ENCODE measurements at places on chromosomes 13 and 19.

DNA sequence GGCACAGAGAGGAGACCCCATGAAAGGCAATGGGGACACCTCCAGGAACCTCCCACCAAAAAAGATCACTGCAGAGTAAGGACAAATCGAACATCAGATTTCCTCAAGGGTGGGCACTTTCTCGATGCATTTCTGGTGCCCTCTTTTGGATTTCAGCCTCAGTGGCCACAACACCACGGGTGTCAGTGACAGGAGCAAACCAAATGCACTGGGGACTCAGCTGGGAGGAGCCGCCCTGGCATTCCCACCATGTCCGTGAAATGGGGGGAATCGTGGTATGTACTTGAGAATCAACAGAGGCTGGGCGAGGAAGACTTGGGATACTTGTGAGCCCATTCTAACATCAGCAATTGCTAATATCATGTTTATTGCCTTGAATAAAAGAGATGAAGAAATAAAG lies 16.3 kb downstream of the FAM187B start:
- no peak for DNase-seq

GRCh38 chr19:47049307-47049700 lies 880 bp upstream of the TMEM160 start:
- DNase-seq, result no peak

DNA sequence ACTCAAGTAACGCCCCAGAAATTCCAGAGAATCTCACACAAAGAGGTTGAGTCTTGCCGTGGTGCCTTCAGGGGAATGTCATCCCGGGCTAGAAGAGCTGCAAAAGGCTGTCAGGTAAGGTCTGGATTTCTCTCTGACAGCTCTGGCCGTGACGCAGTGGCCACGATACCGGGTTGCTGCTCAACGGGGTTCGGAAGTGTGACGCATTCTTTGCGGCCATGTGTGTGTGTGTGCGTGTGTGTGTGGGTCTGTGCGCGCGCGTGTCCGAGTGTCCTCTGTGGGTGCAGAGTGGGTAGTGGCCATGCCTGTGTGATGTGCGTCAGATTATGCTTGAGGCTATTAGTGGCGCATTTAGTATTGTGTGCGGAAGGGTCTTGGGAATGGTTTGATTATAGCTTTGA lies 306 bp downstream of the ZNF540 start:
- DNase-seq, result no peak

DNA sequence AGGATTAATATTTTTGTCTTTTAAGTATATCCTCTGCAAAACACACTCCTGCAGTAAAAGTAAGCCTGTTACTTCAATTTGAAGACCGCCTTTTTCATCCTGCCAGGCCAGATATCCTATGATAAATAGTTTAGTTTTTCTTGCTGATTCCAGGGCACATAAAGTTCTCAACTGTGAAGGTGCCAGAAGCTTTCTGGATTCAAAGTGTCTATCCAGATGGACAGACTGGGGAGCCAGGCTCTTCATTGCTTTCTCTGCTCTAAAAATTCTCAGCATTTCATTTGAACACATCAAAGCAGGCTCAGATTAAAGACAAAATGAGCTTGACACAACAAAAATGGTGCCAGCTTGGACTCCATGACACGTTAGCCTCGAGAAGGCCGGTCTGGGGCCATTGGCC lies 53.6 kb upstream of the UBL3 start:
- DNase-seq, result no peak

DNA sequence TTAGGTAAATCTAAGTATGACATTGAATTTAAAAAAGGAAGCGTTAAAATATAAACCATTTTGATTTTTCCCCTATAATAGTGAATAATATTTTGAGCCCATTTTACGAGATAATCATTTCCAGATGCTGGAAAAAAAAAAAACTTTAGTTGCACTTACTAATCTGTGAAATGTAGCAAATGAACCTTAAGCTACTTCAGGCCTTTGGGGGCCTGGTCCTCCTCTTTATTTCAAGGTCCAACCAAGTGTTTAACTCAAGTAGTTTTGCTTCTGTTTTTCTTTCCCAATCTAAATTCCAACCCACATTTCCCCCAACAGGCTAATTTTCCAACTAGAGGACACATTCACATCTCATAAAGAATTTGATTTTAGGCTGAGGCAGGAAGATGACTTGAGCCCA lies 101.2 kb downstream of the TNFRSF19 start:
- no peak for DNase-seq

DNA sequence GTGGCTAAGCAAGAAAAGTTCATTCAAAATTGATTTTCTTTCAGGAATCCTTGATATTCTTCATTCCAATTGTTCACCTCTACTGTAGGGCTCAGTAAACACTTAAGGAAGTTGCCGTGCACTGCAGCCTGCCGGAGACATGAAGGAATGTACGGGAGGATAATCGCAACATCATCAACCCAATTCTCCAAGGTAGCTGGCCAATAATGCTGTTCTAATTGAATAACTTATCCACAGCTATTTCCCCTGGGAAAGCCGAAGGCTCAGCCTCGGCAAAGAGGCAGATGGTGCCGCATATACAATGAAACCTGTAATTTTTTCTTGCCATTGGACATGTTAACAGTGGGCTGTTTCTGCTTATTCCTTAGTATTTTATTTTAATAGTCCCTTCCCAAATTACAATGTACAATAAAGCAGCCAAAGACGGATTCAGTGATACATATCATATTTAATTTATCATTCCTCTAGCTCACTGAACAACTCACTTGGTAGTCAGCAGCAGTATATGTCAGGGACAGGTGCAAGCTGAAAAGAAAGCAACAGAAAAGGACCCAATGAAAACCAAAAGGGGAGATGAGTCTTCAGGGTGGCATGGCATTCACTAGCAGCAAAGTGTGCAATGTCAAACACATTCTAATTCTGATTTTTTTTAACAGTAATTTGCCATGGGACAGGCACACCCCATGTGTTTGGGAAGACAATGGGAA lies 420.5 kb upstream of the KLF12 start:
- DNase-seq, result no peak

GRCh38 chr19:7434391-7434790 lies 54.4 kb downstream of the PEX11G start:
- DNase-seq, result no peak

DNA sequence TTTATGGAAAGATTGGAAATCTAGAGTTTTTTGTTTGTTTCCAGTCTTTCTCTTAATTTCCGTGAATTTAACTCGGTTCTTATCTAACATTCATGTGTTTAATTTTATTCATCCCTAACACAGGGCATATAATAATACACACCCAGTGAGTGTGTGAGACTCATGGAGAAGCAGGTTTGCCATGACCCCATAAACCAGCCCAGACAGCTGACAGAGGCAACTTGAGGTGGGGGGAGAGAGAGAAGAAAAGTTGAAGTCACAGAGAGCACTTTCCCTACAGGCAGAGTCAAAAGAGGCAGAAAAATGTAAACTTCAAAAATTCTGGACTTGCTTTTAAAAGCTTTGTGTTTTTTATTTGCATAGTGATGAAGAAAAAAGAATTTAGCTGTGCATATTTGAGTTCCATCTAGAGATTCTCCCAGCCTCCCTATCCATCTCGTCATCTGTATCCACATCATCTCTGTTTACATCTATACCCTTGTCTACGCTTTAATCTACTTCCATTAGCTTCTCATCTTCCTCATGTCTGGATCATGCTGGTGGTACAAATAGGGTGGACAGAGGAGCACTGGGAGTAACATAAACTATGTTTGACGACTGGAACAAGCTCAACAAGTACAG lies 60.2 kb downstream of the THSD1 start:
- no peak for DNase-seq

DNA sequence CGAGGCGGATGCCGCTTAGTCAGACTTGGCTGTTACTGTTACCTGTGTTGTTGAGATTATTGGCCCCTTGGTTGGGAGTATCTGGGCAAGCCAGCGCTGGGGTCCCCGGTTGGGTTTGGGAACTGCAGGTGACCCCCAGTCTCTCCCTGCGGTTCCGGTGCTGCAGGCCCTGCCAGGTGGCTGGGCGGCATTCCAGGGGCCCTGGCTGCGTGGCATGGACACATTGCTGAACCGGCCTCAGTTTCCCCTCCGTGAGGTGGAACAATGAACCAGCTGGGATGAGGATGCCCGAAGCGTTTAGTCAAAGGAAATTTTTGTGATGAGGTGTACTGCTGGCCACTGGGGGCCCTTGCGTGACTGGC lies 538 bp downstream of the B3GNT3 start:
- no peak for DNase-seq

- DNase-seq, result no peak
Measured at GRCh38 chr19:18464646-18465045, 26.7 kb upstream of the ISYNA1 start.

GRCh38 chr19:35140962-35141836 lies 1.9 kb upstream of the FXYD7 start:
- DNase-seq, result peak; percentile 89

- no peak for DNase-seq
Measured at GRCh38 chr19:1989513-1990229, 25.8 kb downstream of the BTBD2 start.

- no peak for DNase-seq
Measured at GRCh38 chr19:18697680-18698079, 14.2 kb downstream of the CRTC1 start.

DNA sequence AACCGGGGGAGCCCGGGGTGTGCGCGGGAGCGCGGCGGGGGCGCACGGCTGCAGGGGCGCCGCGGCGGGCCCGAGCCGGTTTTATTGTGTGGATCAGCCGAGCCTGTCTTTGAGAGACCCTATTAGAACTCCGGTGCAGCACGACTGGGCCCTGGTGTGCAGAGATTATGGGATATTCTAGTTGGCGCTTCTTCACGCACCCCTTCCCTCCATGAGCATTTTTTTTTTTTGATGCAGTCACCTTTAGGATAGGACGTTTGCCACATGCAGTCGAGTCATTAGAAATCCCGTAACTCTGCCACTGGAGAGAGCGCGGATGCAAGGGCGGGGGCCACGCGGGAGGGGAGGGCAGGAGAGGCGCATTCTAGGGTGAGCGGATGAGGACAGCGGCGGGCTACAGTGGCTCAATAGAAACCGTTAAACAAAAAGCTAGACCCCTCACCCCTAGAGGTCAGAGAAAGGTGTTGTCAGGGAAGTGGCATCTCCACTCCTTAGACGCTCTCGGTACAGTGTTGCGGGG lies 3.7 kb downstream of the FGF9 start:
- DNase-seq, result no peak

DNA sequence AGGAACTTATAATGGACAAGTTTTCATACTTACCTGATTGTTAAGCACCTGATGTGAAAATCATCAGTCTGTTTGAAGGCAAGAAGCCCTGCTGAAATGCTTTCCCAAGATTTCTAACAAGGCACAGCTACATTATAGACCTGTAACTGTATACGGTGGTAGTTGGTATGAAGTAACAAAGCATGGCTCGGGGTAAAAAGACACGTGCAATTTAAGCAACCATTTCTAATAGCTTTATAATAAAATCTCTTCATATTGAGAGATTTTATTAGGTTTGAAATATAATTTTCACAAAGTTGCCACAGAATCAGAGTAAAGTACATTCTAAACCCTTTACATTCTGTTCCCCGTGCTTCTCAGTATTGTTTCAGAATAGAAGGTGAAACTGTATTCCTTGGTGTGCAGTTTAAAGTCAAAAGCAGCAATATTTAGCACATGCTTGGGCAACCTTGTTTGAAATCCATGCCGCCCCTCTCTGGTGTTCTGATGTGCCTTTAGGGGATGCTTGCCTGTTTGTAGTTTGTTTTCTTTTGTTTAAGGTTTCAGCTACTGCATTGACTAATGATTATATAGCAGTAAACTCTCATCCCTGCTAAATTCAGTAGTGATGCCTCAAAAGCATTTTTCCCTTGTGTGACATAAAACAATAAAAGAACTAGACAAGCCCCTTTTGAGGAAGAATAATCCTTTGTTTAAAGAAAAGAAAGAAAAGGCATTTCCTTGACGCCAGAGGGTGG lies 125.2 kb upstream of the OBI1 start:
- DNase-seq, result no peak

DNA sequence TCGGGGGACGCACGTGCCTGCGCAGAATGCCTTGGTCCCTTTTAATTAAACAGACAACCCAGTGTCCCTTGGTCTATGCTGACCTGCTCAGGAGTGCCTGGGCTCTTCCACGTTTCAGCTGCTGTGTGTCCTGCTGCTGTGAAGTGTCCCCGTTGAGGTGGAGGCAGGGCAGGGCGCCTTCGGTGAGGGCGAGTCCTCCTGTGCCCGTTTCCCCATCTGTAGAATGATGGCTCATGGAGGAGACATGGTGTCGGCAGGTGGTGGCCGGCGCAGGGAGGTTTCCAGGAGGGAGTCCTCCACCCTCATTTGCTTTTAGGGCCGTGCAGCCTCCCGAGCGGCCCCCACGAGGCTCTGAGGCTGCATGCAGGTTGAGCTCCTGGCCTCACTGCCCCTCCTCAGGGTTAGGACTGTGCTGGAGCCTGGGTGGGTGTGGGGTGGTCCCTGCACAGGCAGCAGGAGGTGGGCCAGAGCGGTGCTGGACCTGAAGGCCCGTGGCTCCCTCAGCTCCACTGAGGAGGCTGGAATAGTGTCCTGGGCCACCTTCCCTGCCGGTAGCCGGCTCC lies 8.8 kb downstream of the STK11 start:
- no peak for DNase-seq

DNA sequence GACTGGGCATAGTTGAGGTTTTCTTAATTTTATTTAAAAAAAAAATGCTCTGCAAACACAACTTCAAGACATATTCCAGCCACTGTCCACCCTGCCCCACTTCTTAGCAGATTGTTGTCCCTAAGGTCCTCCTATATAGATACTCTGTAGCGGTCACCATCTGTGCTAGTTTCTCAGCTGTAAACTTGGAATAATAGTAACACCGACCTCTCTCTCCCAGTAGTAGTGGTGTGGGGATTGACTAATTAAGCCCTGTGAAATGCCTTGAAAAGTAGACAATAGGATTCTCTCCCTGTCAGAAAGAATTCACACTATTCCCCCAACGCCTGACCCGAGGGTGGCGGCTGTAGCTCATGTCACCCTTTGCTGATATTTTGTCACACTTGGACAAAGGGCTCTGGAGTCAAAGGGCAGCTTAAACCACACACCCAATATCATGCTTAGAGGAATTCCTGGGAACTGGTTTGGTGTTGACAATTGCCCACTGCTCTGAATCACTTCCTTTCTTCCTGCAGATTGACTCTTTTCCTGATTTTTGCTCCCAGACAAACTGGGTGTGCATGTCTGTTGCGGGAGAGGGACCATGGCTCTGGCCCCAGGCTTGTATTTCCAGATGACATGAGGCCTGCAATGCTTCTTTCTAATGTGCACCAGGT lies 9.2 kb upstream of the SERP2 start:
- no peak for DNase-seq

- peak; percentile 34 for DNase-seq
Measured at GRCh38 chr19:31185261-31185660, 164.0 kb downstream of the TSHZ3 start.

DNA sequence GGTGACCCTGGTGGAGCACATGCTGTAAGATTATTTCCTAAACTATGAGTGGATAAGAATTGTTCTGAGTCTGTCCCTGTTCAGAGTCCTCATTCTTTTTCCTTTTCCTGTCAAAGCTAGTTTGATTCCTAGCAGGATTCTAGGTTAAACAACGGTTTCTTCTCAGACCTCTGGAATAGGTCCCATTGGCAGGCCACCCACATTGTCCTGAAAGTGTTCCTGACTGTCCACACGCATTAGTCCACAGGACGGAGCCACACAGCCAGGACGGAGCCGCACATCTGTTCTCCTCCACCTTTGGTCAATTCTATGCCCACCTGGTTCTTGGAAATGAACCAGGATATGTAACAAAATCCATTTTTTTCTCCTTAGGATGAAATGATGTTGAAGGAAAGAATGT lies 46.1 kb downstream of the ANKRD10 start:
- DNase-seq, result no peak

GRCh38 chr19:46828484-46828883 lies 22.2 kb downstream of the AP2S1 start:
- DNase-seq, result no peak

- DNase-seq, result peak; percentile 24
Measured at GRCh38 chr13:49733181-49733951, 42.1 kb upstream of the EBPL start.
